Sciatic nerve (tissue), 2 donors: ENCODE measurements at places on chromosomes 6 and 20.

DNA sequence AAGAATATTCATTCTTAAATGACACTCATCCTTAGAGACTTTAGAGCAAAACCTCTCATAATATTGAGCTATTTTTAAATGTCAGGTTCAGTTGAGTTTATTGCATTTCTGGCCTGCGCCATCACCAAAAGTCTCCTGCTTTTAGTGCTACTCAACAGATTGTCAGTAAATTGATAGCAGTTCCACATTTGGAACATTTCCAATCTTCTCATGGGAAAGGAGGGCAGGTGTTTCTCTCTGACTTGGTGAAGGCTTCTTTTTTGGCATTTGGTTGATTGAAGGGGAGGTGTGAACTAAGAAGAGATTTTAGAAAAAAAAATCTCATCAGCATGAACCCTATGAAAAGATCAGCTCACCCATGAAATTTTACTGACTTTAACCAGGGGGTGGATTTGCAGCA lies 125.9 kb upstream of the INSM1 start:
- DNase-seq, result no peak

DNA sequence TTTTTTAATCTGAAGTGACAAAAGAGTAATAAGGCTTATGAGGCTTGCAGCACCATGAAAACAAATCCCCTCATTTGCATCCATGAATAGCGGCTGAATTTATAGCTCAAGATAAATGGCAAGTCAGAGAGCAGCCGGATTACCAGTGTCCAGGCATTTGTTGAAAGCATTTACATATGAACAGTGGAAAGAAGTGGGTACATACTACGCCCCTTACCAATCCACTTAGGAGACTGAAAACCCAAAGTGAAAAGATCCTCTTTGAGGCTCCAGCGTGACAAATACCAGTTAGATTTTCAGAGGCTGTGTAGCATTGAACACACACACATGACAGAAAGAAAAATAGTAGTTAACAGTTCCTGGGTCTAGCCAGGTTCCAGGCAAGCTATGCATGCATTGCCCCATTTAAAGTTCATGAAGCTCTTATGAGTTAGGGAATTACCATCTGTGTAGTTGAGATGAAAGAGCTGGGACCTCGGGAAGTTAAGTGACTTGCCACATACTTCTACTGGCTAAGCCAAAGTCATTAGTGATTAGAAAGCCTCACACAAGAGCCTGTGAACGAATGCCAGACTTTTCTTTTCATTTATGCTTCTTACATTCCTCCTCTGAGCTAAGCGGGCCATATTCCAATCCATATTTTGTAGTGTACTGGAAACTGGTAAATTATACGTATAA lies 28.3 kb upstream of the NHSL1 start:
- no peak for DNase-seq

GRCh38 chr20:56540415-56540814 lies 7.4 kb downstream of the FAM209B start:
- DNase-seq, result no peak

DNA sequence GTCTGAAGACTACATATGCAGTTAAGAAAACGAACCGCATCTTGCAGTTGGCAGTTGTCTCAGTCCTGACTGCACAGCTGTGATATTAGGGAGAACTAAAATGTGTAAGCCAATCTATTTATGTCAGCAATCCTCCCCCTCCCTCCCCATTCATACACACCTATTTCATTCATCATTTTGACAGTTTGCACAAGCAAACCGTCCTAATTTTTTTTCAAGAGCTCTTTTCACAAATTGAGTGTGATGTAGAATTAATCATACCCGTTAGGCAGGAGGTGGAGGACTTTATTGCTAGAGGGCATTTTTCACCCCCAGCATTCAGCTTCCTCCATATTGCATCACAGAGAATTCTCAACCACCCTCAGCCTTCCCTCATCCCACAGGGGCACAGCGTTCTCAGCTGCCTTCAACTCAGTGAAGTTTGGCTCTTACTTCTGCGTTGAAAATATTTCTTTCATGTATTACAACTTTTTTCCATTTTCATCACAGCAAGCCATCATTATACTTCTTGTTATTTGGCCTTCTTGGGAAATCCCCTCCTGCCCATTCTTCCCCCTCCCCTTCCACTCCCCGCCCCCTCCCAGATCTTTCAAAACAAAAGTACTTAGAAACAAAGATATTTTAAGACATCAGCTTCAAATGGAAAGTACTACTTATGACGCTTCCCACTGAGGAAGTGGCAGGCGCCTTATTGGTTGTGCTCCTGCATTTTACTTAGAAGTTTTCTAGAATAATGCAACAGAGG lies 37.5 kb downstream of the NOX3 start:
- DNase-seq, result peak; percentile 62

DNA sequence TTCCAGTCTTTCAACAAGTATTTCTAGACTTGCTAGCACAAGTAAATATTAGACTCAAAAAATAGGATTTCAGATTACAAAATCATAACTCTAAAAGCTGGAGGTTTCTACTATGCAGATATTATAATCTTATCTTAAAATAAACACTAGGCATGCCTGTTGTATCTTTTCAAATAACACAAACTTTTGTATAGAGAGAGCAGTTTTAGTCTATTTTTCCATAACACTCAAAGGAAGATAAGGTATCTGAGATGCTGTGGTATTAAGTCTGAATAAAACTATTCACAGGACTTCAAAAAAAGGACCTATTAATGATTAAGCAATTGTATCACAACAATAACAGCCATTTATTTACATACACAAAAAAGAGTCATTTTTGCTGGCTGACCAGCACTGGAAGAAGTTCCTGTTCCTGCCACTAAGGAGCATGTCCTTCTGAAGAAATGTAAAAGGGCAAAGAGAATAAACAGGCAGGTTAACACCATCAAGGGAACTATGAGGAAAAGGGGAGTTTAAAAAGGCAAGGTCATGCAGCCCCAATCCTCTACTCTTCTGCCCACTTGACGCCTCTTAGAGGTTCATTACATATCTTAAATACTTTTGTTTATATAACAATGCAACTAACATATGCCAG lies 39.4 kb downstream of the REPS1 start:
- no peak for DNase-seq

DNA sequence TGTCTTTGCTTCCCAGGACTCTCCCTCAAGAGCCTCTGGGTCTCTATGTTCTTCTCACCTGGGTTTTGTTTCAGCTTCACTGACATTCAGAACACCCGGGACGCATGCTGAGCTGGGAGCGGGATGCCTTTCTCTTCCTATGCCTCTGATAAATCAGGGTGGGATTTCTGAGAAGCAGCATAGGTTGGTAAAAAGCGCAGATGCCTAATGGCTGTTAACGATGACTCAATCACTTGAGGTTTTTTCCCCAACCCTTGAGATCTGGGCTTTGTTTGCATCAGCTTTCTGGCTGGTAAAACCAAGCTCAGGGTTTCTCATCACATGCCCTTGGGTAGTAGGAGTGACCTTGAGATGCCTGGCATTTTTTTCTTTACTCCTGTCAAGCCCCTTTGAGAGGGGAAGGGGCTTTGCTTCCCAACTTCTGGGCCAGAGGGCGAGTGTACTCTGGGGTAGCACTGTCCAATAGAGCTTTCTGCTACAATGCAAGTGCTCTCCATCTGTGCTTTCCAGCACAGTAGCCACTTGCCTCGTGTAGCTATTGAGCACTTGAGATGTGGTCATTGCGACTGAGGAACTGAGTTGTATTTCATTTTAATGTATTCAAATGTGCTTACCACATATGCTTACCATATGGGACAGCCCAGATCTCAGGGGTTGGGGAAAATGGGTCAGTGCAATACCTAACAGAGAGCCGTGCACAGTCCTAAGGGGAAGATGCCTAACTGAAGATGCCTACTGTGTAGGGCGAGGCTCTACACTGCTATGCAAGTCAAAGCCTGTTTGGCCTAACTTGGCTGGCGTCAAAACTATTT lies 69.1 kb downstream of the PPP1R14C start:
- DNase-seq, result no peak

DNA sequence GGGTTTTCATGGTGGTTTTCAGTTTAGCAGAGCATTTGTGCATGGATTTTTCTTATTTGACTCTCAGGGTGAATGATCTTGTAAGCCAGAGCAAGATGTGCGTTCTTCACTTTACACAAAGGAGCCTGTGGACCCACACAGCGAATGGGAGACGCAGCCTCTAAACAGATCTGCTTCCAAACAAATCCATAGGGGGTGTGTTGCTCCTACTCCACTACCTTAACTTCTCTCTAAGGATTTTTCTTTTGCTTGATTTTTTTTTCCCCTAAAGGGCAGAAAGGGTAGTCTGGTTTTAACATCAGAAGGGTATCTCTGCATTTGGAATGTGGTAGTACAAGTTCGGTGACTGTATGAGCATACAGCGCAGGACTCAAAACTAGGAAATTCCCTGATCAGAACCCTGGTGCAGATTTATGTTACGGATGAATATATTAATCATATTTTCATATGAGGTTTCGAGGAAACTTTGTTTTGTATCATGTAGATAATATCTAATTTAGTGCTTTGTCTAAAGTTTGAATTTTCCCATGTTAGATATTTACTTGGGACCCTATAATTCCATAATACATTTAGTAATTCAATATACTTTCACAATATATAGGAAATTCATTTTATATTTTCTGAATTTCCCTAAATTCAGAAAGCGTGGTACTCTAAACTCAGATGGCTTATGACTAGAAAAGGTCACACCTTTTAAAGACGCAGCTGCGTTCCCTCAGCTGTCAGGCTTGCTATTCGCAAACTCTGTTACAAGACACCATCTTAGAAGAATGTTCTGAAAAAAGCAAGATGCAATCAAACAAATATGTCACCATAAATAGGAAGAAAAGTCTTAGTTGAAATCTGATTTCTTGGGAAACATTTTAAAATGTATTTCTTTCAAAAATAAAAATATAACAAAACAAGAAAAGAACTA lies 196.9 kb downstream of the TMEM242 start:
- no peak for DNase-seq

GRCh38 chr6:26159357-26160273 lies 72.4 kb downstream of the HFE start:
- no peak for DNase-seq

DNA sequence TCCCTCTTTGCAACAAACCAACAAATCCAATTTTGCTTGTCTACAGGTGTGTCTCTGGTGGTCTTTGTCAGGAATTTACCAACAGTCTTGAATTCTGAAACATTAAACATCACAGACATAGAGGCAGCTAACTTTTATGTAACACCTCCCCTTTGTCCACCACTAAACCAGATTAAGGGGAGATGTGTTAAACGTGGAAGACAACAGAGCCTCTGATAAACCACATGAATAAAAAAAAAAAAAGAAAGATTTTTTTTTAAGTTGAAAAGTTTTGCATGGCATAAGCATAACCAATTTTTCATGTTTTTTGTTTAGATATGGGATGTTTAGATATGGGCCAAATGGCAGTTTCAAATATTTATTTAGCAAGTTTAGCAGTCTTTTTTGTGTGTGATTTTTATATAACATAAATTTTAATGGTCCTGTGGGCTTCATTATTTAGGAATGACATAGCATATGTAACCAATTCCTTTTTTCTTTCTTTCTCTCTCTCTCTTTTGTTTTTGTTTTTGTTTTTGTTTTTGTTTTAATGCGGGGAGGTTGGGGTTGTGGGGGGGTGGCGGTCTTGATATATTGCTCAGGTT lies 60.7 kb upstream of the BTN3A2 start:
- DNase-seq, result no peak

DNA sequence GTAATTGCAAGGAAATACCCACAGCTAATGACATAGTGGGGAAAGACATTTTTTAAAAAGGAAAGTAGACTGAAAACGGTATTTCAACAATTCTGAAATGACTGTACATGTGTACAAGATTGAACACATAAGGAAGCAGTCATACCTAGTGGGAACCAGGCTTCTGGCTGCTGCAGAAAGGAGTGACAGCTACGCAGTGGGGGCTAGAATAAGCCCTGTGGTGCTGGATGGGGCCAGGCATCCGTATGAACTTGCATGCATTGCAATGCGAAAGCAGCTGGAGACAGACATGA lies 54.9 kb upstream of the GPR31 start:
- no peak for DNase-seq

DNA sequence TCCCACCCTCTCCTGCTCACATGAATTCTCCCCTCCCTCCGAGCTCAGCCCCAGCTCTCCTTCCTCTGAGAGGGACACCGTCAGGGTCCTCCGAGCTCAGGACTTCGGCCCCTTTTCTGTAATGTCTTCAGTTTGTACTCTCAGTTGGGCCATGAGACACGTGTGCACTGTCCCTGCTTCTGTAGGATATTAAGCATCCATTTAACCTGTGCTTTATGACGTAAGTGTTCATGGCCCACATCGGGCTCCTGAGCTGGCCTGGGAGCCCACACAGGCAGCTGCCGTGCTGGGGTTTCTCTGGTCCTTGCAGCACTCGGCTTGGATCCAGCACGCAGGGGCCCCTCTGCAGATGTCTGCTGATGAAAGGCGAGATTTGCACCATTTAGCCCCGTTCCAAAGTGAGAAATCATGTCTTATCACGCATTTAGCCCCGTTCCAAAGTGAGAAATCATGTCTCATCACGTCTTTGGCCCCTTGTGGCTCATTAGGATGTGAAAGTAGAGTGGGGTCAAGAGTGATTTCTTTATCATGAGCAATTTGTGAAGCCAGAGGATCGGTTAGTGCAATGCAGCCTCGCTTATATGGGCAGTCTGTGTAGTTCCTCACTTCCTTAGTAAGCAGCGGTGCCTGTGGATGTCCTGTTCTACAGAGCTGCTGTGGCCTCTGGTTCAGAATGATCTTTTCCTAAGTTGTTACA lies 25.3 kb downstream of the DUSP22 start:
- DNase-seq, result peak; percentile 60

GRCh38 chr6:37972994-37973757 lies 153.6 kb downstream of the ZFAND3 start:
- no peak for DNase-seq

GRCh38 chr6:49142421-49143151 lies 320.5 kb downstream of the MMUT start:
- DNase-seq, result no peak

DNA sequence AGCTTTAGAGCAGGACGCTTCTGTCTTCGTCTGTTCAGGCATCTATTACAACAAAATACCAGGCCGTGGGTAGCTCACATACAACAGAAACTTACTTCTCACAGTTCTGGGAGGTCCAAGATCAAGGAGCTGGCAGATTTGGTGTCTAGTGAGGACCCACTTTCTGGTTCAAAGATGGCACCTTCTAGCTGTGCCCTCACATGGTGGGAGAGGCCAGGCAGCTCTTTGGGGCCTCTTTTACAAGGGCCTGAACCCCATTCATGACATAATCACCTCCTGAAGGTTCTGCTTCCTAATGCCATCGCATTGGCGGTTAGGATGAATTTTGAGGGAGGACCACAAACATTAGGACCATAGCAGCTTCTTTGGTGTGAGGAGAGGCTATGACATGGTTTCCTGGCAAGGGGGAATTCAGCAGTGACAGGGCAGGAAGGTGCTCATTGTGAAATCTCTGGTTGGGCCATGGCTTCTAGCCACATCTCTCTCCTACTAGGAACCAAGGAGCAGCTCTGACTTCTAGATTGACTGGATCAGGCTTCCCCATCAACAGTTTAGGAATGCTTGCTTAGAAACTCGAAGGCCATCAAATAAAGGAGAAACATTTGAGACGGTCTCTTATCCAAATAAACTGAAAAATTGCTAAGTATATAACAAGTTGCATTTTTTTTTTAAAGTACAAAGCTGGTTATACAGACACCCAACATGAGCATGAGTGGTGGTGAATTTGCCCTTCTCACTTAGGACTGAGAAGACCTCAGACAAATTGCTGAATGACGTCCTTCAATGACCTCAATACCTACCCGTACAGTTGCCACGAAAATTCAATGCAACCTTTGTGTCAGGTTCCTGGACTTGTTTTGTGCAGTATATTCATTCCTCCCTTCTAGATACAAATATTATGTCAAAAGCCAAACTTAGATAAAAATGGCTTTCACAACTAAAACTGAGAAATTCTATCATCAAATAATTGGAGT lies 140.7 kb downstream of the ZDHHC14 start:
- no peak for DNase-seq
